Right lobe of liver (tissue), 6 donors: ENCODE measurements at places on chromosomes 5 and 9. TPM values are rescaled to one million over a fixed set of nuclear protein-coding genes. Genes with fewer than 3 reads are reported as not detected.

DNA sequence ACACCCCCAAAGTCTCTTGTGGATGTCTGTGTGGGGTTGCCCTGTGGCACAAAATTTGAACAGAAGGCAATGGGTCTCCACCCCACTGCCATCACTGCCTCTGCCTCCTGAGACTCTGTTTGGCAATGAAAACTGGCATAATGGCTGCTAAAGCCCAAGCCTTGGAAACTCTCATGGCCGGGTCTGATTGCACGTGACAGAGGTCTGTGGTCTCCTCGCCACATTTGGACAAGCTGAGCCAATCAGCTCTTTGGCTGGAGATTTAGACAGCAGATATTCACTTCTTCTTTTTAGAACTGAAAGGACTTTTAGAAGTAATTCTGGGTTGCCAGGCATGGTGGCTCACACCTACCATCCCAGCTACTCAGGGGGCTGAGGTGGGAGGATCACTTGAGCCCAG lies 5.5 kb downstream of the GGTA1 start:
- no peak for DNase-seq

- no peak for DNase-seq
Measured at GRCh38 chr5:54799645-54800044, 185.7 kb downstream of the ESM1 start.

GRCh38 chr5:55036477-55036876 lies 12.4 kb downstream of the GZMK start:
- DNase-seq = no peak

- DNase-seq = no peak
Measured at GRCh38 chr5:143837306-143837848, 25.4 kb downstream of the HMHB1 start.

DNA sequence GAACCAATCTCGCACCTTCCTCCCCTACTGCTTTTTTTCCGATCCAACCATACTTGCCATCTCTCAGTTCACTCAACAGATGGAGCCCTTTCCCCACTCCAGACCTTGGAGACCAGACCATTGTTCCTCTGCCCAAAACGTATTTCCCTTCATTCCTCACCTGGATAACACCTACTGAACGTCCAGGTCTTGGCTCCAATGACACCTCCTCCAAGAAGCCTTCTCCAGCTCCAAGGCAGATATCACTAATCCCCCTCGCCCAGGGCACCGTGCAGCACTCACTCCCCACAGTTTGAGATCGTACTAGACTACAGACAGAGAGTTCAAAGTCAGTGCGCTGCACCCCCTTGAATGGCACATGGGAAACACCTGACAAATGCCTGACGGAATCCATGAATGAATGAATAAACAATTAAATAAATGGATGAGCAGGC lies 47.1 kb upstream of the AKNA start:
- no peak for DNase-seq

DNA sequence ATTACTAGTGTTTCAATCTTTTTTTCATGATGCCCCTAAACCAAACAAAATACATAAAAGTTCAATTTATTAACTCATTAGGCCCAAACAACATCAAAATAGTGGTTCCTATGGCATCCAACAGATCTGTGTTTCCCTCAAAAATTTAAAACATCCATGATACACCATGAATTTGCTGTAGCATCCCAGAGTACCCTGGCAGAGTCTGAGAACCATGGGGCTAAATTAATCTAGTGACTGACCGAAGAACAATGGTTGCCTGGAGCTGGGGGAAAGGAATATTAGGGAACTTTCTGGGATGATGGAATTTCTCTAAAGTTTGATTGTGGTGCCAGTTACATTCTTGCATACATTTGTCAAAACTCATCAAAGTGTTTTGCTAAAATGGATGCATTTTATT lies 79.5 kb upstream of the TRIO start:
- no peak for DNase-seq

Gene MAP1B
- 14.0 TPM for total RNA-seq

GRCh38 chr9:126144196-126144595 lies 182.4 kb upstream of the MVB12B start:
- no peak for DNase-seq

- peak; percentile 56 for DNase-seq
Measured at GRCh38 chr9:134215699-134216448, 51.5 kb upstream of the RNU6ATAC start.

- no peak for DNase-seq
Measured at GRCh38 chr9:101126556-101126955, 98.0 kb downstream of the PLPPR1 start.

Gene TMEM171
- total RNA-seq = 0.57 TPM

DNA sequence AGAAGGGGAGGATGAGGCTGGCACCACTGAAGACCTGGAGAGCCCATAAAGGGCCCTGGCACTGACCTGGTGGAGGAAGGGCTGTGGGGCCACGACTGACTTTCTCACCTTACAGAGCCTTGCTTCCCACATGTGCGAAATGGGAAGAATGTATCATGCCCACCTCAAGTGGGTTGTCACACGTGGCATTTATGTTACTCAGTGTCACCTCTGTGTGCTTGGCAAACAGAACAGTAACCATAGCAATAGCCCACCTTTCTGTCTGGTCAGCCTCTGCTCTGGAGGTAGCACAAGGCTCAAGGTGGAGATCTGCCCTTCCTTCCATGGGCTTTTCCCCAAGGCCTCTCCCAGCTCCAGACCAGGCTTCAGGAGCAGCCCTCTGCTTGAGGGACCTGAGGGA lies 16.7 kb downstream of the TCF7 start:
- DNase-seq = no peak

Gene MSMP
- not detected for total RNA-seq

GRCh38 chr5:178671602-178672144 lies 44.8 kb upstream of the CLK4 start:
- DNase-seq = no peak

Gene CHMP5
- total RNA-seq = 27.0 TPM
